AG09319 (cell line): ENCODE measurements at places on chromosomes 7 and 10.

- DNase-seq, result no peak
Observed at GRCh38 chr7:120054376-120055100, 218.4 kb upstream of the KCND2 start.

- no peak for DNase-seq
Observed at GRCh38 chr10:72334196-72334824, 20.4 kb downstream of the DNAJB12 start.

- DNase-seq, result no peak
Observed at GRCh38 chr7:101556453-101556968, 72.6 kb downstream of the MYL10 start.

DNA sequence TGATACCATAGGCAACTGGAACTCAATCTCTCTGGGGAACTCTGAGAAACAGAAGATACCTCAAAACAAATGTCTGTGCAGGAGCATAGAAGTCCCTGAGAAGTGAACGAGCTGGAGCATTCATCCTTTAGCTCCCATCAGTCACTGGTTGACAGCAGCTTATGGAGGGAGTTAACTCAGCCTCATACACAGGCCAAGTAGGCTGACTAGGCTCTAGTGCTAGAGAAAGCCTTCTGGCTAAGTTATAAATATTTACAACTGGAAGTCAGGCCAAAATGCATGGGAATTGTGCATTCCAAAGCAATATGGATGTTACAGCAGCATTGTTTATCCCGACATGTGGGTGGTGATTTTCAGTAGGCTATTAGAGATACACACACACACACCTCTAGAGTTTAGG lies 66.5 kb downstream of the ANK3 start:
- DNase-seq, result no peak

GRCh38 chr10:47454780-47455058 lies 29.2 kb downstream of the ANXA8 start:
- no peak for DNase-seq
